Caco-2 (cell line): ENCODE measurements at places on chromosomes 11 and 22. TPM values are rescaled to one million over a fixed set of nuclear protein-coding genes. Genes with fewer than 3 reads are reported as not detected.

- H3K4me3 ChIP-seq = no peak overlapping the region
- H3K36me3 ChIP-seq = no peaks in the 10 kb centered on the region; the same call in none of the 2 replicates
- no peak for DNase-seq
- no peak overlapping the region for H3K27ac ChIP-seq
- no peaks in the 10 kb centered on the region for H3K4me1 ChIP-seq
These were observed 18.2 kb downstream of the PATZ1 start for GRCh38 chr22:31327806-31328543.

DNA sequence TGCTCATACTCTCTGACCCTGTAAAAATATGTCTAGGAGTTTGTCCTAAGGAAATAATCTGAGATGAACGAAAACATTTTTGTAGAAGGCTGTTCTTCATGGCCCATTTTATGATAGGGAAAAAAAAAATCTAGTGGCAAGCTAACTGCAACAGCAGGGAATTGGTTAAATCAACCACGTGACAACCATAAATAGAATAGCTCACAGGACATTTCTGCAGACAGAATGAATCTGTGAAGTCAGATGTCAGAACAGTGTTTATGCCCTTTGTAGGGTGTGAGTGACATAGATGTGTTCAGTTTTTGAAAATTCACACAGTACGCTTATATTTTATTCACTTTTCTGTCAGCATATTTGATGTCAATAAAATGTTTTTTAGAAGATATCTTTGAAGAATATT is 16.1 kb downstream of the ARHGAP1 start:
- H3K4me1 ChIP-seq = no peaks in the 10 kb centered on the region
- no peak overlapping the region for H3K27ac ChIP-seq
- no peak for DNase-seq
- no peak overlapping the region for H3K4me3 ChIP-seq
- H3K36me3 ChIP-seq = peaks cover 11% of the 10 kb centered on the region
- no peaks in the 10 kb centered on the region for H3K27me3 ChIP-seq

DNA sequence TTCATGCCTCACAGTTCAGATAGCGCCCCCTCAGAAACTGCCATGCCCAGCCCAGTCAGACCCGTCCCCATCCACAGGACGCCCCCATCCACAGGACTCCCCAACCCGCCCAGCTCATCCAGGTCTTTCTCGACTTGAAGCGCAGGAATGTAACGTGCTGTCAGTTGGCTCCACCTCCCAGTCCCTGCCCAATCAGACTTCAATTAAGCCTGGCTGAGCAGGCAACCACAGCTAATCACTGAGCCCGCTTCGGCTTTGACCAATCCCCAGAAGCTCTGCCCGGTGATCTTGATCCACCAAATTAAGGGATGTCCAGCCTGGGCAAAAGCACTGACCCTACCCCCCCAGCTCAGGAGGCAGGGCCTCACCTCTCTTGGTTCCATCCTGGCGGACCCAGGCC is 10.5 kb upstream of the MFNG start:
- no peak for DNase-seq
- H3K36me3 ChIP-seq = peaks cover 5% of the 10 kb centered on the region
- H3K27ac ChIP-seq = peak overlapping the region; percentile 45

- no peak overlapping the region for H3K4me3 ChIP-seq
- DNase-seq = no peak
- no peaks in the 10 kb centered on the region for H3K27me3 ChIP-seq
- no peaks in the 10 kb centered on the region for H3K4me1 ChIP-seq
- no peak overlapping the region for H3K27ac ChIP-seq
These were observed 66.2 kb upstream of the LMO1 start for GRCh38 chr11:8329847-8330361.

SNX15 gene
- total RNA-seq = 35.5 and 35.8 TPM in 2 replicates

DNA sequence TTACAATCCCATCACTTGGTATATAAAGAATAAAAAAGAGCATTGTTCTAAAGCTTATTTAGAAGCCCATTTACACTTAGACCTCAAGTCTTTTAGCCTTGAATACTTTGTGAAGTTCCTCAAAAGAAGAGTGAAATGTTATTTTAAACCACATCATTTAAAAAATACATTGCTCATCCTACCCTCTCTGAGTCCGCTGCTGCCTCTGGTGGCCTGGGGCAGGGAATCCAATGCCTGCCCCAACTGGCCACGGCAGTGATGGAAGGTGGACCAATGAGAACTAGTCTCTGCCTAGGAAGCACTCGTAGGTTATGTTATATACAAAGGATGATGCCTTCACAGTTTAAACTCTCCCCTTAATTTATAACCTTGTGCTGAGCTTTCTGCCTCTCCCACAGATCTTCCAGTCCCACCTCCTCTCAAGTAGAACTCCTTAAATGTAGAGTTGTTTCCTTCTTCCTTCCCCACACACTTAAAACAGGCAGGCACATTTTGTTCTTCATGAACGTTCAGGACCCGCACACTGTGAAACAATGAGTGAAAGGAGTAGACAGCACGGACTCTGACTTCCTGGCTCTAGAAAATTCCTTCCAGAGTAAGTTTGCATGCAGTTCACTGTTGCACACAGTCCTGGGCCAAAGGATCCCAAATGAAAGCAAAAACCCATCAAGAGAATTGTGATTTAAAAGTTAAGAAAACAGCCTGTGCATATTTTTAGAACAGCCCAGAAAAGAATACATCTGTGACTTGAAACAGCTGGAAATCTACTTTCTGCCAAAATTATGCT is 167.8 kb downstream of the RRAS2 start:
- H3K27me3 ChIP-seq = no peaks in the 10 kb centered on the region
- H3K4me3 ChIP-seq = no peak overlapping the region
- no peaks in the 10 kb centered on the region for H3K36me3 ChIP-seq
- H3K4me1 ChIP-seq = no peaks in the 10 kb centered on the region
